ENCODE measurements at places on chromosomes 6 and 20. TPM values are rescaled to one million over a fixed set of nuclear protein-coding genes. Genes with fewer than 3 reads are reported as not detected.

- no peaks in the 10 kb centered on the region for H3K27me3 ChIP-seq
- no peaks in the 10 kb centered on the region for H3K4me1 ChIP-seq
- no peak overlapping the region for H3K4me3 ChIP-seq
- no peak for DNase-seq
Observed at GRCh38 chr6:144179237-144179636, 28.9 kb downstream of the STX11 start.

GRCh38 chr6:160950507-160950906, 41.1 kb upstream of the MAP3K4 start:
- peak overlapping the region; percentile 27 for H3K27ac ChIP-seq
- H3K36me3 ChIP-seq, result no peaks in the 10 kb centered on the region
- peaks cover 7% of the 10 kb centered on the region for H3K4me1 ChIP-seq
- H3K27me3 ChIP-seq, result no peaks in the 10 kb centered on the region
- DNase-seq, result peak; percentile 60
- no peak overlapping the region for H3K4me3 ChIP-seq

DNA sequence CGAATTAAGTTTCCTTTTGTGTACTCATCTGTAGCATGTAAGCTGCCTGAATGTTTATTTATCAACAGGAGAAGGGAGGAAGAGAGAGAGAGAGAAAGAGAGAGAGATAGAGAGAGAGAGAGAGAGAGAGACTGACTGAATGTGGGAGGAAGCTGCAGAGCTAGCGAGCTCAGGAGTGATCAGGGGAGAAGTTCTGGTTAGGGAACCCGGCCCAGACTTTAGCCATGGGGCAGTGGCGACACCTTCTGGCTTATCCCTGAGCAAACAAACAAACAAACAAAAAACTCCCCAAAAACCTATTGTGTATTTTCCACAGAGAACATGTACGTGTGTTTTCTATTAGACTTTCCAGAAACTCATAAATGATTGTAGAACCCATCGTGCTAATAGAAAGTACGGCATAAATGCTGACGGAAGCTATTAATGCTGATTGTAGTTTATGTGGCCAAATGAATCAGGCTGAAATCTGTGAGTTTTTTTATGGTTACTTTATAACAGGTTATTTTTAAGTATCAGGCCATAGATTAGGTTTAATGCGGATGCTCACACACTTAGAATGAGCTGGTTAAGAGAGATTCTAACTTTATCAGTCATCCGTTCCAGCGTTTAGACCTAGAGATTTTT, 92.8 kb downstream of the CLIC5 start:
- peak; percentile 59 for DNase-seq
- H3K4me1 ChIP-seq, result peaks cover 6% of the 10 kb centered on the region
- H3K36me3 ChIP-seq, result no peaks in the 10 kb centered on the region
- no peaks in the 10 kb centered on the region for H3K27me3 ChIP-seq
- no peak overlapping the region for H3K4me3 ChIP-seq
- no peak overlapping the region for H3K27ac ChIP-seq

- H3K27ac ChIP-seq, result no peak overlapping the region
- H3K36me3 ChIP-seq, result no peaks in the 10 kb centered on the region
- H3K4me1 ChIP-seq, result no peaks in the 10 kb centered on the region
- no peak overlapping the region for H3K4me3 ChIP-seq
- DNase-seq, result no peak
- no peaks in the 10 kb centered on the region for H3K27me3 ChIP-seq
Observed at GRCh38 chr6:28312939-28313338, 23.0 kb downstream of the ZSCAN31 start.

- no peak within 1 kb of the TSS for H3K27ac ChIP-seq
- no peaks in the 10 kb centered on the region for H3K4me1 ChIP-seq
- DNase-seq, result peak; percentile 21
- H3K4me3 ChIP-seq, result peak within 1 kb of the TSS; percentile 60
- no peaks in the 10 kb centered on the region for H3K27me3 ChIP-seq
Observed at GRCh38 chr6:14117158-14118090, at the start of gene CD83. CD83 (plus strand) TSS chr6:14117772; CDS start chr6:14117812, 40 bp downstream.

DNA sequence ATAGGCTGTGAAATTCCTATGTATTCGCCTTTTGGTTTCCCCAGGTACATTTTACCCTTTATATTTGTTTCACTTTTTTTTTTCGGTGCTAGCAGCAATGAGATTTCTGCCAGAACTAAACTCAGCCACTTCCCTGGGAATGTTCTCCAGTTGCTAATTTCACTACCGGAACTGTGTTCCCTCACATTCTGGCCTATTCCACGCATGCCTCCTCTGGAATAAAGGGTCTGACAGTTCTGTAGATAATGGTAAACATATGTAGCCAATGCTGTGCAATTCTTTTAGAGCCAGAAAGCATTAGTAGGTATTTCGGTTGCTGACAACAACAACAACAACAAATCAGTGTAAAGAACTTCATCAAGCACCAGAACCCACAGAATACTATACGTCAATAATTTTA, 96.1 kb upstream of the TBX18 start:
- no peak overlapping the region for H3K27ac ChIP-seq
- H3K4me3 ChIP-seq, result no peak overlapping the region
- no peaks in the 10 kb centered on the region for H3K36me3 ChIP-seq
- no peaks in the 10 kb centered on the region for H3K4me1 ChIP-seq

DNA sequence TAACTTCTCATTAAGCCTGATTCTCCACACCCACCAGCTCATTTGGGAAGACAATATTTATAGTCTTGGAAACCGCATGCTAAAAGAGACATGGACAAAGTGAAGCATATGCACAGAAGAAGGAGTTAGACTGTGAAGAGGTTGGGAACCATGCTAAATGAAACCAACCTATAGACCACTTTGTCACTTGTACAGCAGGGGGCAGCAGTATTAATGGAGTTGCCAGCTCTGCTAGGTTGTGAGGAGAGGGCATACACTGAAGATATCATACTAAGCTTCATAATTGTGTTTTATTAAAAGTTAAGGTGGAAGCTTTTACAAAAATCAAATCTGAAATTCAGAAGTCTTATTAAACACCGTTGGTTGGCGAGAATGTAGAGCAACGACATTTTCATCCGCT, 38.3 kb upstream of the HMGCLL1 start:
- H3K4me3 ChIP-seq, result no peak overlapping the region
- no peak overlapping the region for H3K27ac ChIP-seq
- H3K4me1 ChIP-seq, result no peaks in the 10 kb centered on the region
- no peaks in the 10 kb centered on the region for H3K36me3 ChIP-seq

DNA sequence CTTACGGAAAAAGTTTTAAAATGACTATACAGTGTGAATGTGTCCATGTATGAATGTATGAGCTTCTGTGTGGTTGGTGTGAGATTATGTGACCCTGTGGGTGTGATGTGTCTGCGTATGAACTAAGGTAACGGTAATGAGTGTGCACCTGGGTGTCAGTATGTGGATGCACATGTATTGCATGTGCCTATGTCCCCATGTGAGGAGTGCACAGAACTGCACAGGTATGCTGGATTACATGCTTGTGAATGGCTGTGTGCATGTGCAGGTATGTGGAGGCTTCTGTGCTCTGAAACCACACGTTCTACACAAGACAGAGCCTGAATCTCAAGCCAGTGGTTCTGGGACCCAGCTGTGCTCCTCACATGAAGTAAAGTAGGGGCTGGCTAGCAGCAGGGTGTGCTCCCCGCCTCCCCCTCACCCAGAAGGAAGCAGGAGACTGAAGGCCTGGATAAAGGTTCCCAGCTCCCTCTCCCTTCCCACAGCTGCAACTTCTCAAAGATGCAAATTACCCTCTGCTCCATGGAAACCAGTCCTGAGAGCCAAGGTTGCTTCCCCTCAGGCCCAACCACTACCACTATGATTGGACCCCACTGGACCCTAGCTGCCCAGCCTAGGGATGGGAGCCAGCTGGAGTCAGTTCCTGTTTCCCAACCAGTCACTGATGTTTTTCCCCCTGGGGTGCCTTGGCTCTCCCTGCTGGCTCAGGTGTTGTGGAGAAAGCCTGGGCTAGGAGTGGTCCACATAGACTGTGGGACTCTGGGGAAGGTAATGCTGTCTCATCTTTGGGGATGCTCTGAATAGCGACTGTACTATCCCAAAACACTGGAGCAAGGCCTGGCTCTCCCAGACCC, 24.8 kb upstream of the SPDEF start:
- no peak for DNase-seq
- no peak overlapping the region for H3K4me3 ChIP-seq
- H3K27me3 ChIP-seq, result no peaks in the 10 kb centered on the region
- H3K27ac ChIP-seq, result no peak overlapping the region
- H3K36me3 ChIP-seq, result no peaks in the 10 kb centered on the region

GRCh38 chr6:47196113-47196512, 113.6 kb downstream of the TNFRSF21 start:
- H3K36me3 ChIP-seq, result no peaks in the 10 kb centered on the region
- no peak for DNase-seq
- no peaks in the 10 kb centered on the region for H3K4me1 ChIP-seq
- H3K27me3 ChIP-seq, result no peaks in the 10 kb centered on the region

GRCh38 chr6:108380876-108381275, 86.0 kb downstream of the AFG1L start:
- H3K27me3 ChIP-seq, result no peaks in the 10 kb centered on the region
- no peak overlapping the region for H3K4me3 ChIP-seq
- no peak overlapping the region for H3K27ac ChIP-seq
- no peaks in the 10 kb centered on the region for H3K4me1 ChIP-seq
- no peak for DNase-seq
- H3K36me3 ChIP-seq, result no peaks in the 10 kb centered on the region

GRCh38 chr6:110557199-110557598, 80.8 kb upstream of the SLC22A16 start:
- no peaks in the 10 kb centered on the region for H3K4me1 ChIP-seq
- no peak overlapping the region for H3K4me3 ChIP-seq
- H3K27ac ChIP-seq, result no peak overlapping the region

DNA sequence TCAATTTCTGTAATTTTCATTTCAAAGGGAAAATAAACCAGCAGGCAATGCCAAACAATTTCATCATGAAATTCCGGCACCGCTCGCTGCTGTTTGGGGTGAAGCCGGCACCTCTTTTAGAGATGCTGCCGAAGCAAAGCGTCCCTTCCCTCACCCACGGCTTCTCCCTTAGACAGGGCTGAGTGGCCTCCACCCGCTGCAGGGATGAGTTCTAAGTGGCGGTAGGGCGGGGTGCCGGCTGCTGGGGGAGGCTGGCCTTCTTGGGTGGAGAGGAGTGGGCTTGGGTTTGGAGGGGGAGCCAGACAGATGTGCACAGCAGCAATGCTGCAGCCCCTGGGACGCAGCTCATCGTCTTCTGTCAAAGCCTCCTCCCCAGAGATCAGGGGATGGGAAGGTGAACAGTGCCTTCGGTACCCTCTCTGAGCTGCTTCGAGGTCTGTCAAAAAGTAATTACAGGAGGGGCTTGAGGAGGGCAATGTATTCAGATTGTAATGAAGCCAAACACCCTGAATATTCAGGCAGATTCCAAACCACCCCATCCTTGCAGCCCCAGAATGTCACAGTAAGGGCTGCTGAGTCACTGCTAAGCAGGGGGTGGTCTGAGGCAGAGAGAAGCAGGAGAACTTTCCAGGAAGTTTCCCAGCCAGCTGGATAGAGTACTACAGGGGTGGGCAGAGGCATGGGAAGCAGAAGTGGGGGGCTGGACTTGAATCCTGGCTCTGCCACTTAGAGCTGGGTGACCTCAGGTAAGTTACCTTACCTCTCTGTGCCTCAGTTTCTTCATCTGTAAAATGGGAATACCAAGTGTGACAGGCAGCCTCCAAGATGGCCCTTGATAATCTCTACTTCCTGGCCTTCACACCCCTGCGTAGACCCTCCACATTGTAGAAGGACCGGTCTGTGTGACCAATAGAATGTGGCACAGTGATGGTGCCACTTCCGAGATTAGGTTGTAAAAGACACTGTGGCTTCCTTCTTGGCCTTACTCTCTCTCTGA, 96.6 kb downstream of the SULF2 start:
- peak; percentile 58 for DNase-seq
- H3K4me1 ChIP-seq, result peaks cover 22% of the 10 kb centered on the region
- H3K4me3 ChIP-seq, result no peak overlapping the region
- H3K27ac ChIP-seq, result peak overlapping the region; percentile 5
- no peaks in the 10 kb centered on the region for H3K36me3 ChIP-seq

DNA sequence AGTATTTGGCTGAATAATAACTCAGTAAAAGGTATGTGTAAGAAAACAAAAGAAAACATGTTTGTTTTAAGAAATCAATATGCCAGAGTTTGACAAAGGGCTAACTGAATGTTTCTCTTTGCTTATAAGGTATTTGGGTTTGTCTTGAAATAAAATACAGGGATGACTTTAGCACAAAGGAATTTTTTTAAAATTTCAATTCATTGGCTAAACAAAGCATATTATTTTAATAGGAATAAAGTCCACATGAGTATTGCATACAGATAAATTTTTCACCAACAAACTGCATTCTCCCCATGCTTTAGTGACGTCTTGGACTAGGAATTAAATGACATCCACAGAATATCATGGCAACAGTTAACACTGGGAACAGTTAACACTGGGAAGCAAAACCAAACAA, 480.0 kb upstream of the JAG1 start:
- H3K27me3 ChIP-seq, result no peaks in the 10 kb centered on the region
- peak; percentile 66 for DNase-seq
- H3K36me3 ChIP-seq, result no peaks in the 10 kb centered on the region
- no peak overlapping the region for H3K4me3 ChIP-seq
- peak overlapping the region; percentile 57 for H3K27ac ChIP-seq
- peaks cover 11% of the 10 kb centered on the region for H3K4me1 ChIP-seq

- no peaks in the 10 kb centered on the region for H3K36me3 ChIP-seq
- H3K27ac ChIP-seq, result no peak overlapping the region
- no peak overlapping the region for H3K4me3 ChIP-seq
- H3K27me3 ChIP-seq, result no peaks in the 10 kb centered on the region
- no peaks in the 10 kb centered on the region for H3K4me1 ChIP-seq
- no peak for DNase-seq
Observed at GRCh38 chr6:121873595-121873994, 438.1 kb downstream of the GJA1 start.

- H3K4me1 ChIP-seq, result peaks cover 8% of the 10 kb centered on the region
- peaks cover 4% of the 10 kb centered on the region for H3K27me3 ChIP-seq
- H3K4me3 ChIP-seq, result no peak overlapping the region
- peak; percentile 65 for DNase-seq
- no peak overlapping the region for H3K27ac ChIP-seq
- H3K36me3 ChIP-seq, result no peaks in the 10 kb centered on the region
Observed at GRCh38 chr20:57622579-57623381, 2.6 kb upstream of the ZBP1 start.

GRCh38 chr6:53236241-53236640, 87.6 kb upstream of the GCM1 start:
- DNase-seq, result no peak
- H3K27ac ChIP-seq, result no peak overlapping the region
- H3K27me3 ChIP-seq, result no peaks in the 10 kb centered on the region
- peaks cover 5% of the 10 kb centered on the region for H3K4me1 ChIP-seq
- no peak overlapping the region for H3K4me3 ChIP-seq

DNA sequence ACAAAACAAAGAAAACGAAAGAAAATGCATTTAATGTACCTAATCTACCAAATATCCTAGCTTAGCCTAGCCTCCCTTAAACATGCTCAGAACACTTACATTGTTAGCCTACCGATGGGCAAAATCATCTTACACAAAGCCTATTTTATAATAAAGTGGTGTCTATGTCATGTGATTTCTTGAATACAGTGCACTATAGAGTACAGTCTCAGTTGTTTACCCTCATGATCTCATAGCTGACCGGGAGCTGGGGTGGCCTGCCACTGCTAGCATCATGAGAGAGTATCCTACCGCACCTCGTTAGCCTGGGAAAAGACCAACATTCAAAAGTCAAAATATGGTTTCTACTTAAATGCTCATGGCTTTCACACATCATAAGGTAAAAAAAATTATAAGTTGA, 16.6 kb downstream of the GCNT2 start:
- DNase-seq, result no peak
- no peaks in the 10 kb centered on the region for H3K4me1 ChIP-seq
- no peaks in the 10 kb centered on the region for H3K27me3 ChIP-seq
- H3K36me3 ChIP-seq, result no peaks in the 10 kb centered on the region

- no peaks in the 10 kb centered on the region for H3K36me3 ChIP-seq
- DNase-seq, result no peak
- peaks cover 14% of the 10 kb centered on the region for H3K4me1 ChIP-seq
- H3K4me3 ChIP-seq, result no peak overlapping the region
Observed at GRCh38 chr6:135921188-135921587, 69.7 kb downstream of the PDE7B start.

Gene RAET1L
- total RNA-seq, result not detected

Gene PLEKHG1
- 8.9 TPM for total RNA-seq

Gene FOXF2
- total RNA-seq, result 0.61 TPM

Gene FLRT3
- 6.9 TPM for total RNA-seq
